Activated naive CD4-positive, alpha-beta T cell treated with anti-CD3 and anti-CD28 coated beads, Interleukin-2, amount 50 U/mL, for 16 hours (primary cell): ENCODE measurements at places on chromosomes 1 and 21.

DNA sequence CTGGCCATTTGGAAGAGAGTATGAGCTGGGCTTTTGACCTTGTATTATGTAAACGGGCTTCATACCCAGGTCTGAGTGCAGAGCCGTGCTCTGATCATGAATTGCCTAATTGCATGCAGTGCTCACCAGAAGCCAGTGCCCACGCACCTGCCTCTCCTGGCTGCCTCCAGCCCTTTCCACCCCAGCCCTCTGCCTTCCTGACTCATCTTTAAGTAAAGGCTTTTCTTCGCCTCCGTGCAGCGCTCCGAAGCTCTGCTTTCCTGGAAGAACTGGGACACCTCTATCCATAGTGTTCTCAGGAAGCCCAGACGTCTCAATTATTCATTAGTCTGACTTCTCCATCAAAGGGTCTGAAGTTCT lies 413.7 kb downstream of the PTPRU start:
- DNase-seq, result no peak

- no peak for DNase-seq
These were observed 226.2 kb downstream of the ZNF326 start for GRCh38 chr1:90220941-90221693.

GRCh38 chr1:151635479-151636072 lies 23.7 kb downstream of the SNX27 start:
- no peak for DNase-seq

GRCh38 chr21:15616864-15617574 lies 112.8 kb upstream of the USP25 start:
- no peak for DNase-seq

DNA sequence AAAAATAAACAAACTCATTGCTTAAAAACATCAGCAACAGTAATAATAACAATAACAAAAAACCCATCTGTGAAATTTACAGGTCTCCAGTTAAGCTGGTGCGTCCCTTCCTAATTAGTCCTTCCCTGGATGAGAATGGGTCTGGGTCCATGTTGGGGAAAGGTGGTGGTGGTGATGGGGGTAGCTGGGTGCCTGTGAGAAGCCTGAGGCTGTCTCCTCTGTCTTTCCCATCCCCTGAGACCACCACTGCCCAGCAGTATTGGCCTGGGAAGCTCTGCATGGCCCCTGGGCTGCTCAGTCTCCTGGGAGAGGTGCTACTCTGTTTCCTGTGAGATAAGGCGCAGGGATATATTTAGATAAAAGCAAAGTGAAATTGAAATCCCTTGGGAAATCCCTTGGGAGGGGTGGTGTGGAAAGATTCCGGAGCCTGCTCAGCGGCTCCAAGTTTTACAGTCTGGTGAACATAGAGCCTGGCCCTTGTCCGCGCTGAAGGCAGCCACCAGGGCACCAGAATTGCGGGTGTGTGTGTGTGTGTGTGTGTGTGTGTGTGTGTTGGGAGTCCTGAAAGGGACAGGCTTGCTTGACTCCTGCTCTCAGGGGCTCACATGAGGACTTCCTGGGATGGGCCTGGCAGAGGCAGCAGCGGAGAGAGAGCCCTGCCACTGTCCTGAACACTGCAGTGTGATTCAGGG lies 150.2 kb downstream of the FOXD2 start:
- DNase-seq, result no peak

DNA sequence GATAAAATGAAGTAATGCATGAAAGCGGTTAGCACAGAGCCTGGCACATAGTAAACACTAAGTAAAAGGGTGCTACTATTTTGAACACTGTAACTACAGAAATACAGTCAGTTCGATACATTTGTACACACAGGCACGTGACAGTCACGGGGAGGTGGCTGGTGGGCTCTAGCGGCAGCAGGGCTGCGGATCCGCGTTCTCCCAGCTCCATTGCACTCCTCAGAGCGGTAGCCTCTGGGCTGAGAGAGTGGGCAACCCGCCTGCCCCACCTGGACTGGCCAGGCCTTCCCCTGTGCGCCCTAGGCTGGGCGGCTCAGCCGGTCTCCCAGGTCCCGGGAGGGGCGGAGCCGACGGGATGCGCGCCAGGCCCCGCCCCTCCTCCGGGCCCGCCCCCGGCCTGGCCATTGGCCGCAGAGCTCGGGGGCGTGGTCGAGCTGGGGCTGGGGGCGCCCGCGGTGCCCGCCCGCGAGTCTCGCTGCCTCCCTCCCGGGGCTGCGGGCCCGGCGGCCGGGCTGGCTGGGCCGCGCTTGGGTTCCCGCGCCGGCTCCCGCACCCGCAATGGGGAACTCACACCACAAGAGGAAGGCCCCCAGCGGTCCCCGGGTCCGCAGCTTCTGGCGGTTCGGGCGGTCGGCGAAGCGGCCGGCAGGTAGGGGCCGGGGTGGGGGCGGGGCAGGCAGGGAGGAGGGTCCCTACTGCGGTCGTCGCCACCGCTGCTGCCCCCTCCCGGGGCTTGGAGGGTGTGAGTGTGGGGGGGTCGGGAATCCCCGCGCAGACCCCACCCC lies 51.2 kb upstream of the SYNC start:
- peak; percentile 74 for DNase-seq

DNA sequence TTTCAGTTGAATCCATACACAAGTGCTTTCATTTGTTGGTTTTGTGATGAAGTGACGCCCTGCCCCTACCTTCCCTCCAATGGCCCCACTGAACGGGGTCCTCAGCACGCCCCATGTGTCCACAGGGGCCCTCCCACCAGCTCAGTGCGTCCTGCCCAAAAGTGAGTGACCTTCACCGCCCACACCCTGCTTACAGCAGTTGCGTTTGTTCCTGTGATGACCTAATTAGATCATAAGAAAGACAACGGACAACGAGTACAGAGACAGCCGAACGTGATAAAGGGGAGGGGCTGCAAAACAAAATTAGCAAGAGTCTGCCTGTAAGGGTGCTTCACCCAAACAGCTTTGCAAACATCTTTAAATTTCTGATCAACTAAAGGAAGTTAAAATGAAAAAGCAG lies 38.2 kb upstream of the RIPK4 start:
- DNase-seq, result no peak

DNA sequence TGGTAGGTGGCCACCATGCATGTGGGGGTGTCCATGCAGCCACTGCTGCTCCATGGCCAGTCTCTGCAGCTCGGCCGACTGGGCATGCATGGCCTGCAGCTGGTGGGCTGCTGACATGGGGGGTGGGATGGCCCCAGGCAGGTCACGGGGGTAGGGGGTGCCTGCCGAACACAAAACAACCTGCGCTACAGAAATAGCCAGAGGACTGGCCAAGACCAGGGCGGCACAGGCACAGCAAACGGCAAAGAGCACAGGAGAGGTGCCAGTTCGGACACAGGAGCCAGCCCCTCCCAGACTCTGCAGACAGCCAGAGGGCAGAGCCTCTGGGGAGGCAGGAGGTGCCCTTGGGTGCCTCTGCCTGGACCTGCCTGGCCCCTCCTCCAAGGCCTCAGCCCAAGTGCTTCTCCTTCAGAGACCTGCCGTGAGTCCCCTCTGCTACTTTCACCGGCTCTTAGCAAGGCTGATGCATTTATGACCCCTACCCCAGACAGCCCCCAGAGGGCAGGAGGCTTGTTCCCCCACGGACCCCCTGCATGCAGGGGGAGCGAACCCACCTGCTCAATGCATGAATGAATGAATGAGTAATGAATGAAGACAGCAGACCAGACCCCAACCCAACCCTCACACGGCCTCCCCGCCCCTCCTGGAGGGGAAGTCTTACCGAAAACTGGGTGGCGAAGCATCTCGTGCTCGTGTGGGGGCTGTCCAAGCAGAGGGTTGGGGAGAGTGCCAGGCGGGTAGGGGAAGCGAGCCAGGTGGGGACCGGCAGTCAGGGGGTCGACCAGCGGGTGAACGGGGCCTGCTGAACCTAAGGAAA lies 37.7 kb downstream of the SLC45A1 start:
- no peak for DNase-seq

- peak; percentile 1 for DNase-seq
These were observed 15.2 kb downstream of the HYI start for GRCh38 chr1:43438576-43438952.

DNA sequence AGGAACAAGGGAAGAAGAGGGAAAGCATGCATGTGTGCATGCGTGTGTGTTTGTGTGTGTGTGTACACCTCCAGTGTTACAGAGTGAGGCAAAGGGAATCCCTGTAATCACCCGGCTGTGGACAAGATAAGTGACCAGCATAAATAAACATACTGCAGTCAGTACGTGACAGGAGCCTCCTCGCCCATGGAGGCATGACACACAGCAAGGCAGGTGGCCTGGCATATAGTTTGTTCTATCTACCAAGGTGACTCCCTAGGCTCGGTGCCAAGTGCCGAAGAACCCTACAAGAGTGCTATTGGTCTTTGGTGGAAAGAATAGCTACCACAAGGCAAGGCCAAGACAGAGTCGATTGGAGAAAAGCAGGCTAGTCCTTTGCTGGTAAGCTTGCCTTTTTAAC lies 31.7 kb upstream of the HEATR1 start:
- DNase-seq, result no peak

GRCh38 chr1:66652556-66652955 lies 99.7 kb upstream of the DYNLT5 start:
- DNase-seq, result no peak

- DNase-seq, result no peak
These were observed 297.6 kb downstream of the DISC1 start for GRCh38 chr1:231924180-231924579.

GRCh38 chr1:193951984-193952383 lies 765.6 kb upstream of the B3GALT2 start:
- no peak for DNase-seq

DNA sequence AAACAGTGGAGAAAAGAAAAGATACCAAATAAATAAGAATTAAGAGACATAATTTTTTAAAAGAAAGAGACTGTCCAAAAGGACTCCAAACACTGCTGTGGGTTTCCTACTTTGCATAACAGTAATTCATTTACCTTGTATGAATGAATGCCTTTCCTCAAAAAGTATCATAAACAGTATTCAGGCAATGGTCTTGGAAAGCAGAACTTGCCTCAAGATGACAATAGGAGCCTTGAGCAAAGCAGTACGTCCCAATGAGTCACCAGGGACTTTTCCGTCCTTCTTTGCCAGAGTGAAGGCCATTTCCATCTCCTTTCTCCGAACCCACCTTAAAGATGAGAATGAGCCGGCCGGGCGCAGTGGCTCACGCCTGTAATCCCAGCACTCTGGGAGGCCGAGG lies 186.4 kb downstream of the ZBTB18 start:
- DNase-seq, result no peak

GRCh38 chr21:37642493-37642892 lies 273.8 kb downstream of the KCNJ6 start:
- DNase-seq, result no peak

DNA sequence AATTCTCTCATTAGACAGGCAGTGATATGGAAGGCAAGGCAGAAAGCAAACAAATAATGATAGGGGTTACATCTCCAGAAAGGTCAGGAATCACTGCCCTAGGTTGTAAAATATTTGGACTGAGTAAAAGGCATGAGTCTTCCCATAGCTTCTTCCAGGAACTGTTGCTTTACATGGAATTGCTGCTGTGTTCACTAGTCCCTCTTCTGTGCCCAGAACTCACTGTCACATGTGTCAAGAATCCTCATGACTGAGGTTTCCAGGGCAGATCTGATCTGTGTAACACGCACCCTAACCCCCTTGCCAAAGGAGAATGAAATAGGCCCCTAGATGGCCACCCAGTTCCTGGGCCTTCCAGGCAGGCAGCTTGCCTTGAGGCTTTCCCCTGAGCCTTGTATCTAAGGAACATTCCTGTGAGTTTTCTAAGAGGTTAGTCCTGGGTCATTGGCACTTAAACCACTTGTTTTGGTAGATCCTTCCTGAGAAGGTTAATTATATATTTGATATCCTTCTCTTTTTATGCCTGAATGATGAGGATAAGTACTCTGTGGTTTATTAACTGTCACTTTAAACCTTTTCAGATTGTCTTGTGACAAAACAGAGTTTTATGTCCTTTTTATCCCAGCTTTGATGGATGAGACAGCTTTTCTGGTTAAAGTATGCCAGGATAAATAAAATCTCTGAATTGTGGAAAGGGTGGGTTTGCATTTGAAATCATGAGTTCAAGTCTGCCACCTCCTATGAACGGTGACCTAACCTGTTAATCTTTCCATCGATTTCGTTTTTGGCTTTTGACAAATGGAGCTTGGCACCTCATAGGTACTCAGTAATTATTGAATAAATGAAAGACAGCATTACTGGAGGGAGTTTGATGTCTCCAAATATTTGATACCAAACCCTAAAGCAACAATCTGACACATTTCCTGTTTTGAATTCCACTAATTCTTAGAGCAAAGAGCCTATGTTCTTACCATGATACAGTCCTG lies 163.3 kb downstream of the DHRS3 start:
- no peak for DNase-seq

- DNase-seq, result no peak
These were observed 34.5 kb downstream of the SPATA21 start for GRCh38 chr1:16402742-16403141.

DNA sequence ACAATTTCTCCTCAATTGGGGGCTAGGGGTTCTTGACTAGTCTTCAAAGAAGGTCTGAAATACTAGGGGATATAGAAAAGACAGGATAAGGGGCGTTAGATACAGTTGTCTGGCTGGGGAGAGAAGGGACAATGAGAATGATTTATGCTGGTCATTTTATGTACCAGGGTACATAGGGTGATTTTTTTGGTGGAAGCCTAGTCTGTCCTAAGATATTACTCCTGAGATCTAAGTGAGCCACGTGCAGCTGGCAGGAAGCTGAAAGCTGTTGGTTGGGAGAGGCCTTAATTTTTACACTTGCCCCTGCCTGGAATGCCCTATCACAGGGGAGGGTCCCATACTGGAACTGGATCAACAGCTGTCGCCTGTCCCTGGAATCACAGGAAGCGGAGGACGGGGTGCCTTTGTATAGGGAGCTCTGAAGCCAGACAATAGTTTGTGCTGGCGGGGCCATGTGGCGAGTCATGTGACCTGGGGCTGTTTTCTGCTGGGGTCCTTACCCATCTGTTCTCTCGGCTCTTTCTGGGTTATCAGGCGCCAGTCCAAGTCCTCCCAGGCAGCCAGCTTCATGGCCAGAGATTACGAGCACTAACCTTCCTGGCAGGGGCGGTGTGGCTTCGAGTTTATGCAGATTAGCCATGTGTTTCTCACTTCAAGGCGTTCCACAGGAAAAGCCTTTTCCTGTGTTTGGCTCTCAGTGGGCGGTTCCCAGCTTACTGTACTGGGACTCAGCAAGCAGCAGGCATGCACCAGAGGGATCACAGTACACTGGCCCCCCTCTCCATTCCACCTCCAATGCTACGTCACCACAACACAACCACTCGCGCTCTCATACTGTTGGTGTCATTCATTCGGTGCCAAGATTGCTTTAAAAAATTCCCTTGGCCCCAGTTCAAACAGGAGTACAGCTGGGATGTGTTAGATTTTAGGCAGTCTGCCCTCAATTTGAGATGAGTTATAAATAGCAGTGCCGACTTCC lies 27.5 kb downstream of the ARID1A start:
- DNase-seq, result peak; percentile 24

- DNase-seq, result no peak
These were observed 472.3 kb upstream of the B3GALT2 start for GRCh38 chr1:193658691-193659090.

- no peak for DNase-seq
These were observed 9.2 kb downstream of the GPR161 start for GRCh38 chr1:168127503-168127902.

- DNase-seq, result no peak
These were observed 280.5 kb upstream of the CAMK1G start for GRCh38 chr1:209302779-209303568.

- no peak for DNase-seq
These were observed 1.6 kb downstream of the PPP1R15B start for GRCh38 chr1:204409836-204410687.
